ENCODE measurements at places on chromosomes 3 and 15.

GRCh38 chr15:40906991-40907802, 12.9 kb downstream of the VPS18 start:
- DNase-seq, result peak; percentile 43

DNA sequence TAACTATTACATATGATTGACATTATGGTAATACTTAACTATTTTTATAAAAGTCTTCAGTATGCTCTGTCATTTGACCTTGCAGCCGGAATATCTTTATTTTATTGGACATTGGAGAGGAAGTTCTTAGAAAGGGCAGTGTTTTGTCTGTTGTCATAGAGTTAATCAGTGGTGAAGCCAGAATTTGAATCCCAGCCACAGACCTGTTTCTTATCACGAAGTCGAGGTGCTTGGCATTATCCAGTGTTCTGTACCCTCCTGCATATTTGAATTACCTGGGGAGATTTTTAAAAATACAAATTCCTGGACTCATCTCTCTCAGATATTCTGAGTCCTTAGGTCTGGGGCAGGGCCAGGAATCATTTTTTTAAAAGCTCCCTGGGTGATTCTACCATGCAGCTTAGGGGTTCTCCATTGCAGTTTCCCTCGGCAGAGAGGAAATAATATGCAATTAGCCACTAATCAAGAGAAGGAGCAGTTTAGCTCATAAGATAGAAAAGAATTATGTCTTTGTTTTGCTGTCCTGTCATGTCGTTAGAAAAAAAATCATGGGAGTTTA, 195.6 kb upstream of the CFAP20DC start:
- DNase-seq, result no peak

DNA sequence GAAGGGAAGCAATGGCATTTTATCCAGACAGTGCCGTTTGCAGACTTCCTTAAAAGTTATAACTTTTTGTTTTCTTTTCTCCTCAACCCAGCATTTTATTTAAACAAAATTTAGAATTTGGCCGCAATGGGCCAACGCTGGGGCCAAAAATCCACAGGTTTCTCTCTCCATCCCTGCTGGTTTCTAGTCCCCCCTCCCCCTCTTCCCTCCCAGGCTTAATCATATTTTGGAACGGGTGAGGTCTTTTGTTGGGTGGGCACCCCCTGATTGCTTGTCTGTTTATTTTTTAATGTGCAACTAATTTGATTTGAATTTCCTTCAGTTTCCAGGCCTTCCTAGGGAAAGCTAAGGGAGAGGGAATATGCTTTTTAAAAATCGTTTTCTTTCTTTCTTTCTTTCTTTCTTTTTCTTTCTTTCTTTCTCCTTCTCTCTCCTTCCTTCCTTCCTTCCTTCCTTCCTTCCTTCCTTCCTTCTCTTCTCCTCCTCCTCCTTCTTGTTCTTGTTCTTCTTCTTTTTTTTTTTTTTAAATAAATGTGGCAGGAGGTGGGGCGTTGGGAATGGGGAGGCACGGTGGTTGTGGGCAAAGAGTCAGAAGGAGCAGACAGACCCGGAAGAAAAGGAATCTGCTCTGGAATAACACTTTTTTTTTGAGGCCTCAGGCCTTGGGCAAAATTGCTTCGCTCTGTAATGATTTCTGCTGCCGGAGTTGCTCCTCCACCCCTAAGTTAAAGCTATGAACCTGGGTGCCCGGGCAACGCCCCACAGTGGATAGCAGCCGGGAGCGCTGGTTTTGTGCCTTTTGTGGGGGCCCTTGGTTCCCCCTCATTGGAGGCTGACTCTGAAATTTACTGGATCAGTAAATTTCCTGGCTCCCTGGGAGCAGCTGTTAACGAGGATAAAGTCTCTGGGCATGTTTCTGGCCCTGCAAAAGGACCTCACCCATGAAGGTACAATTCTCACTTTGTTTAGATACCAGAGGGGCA, 1.9 kb downstream of the FNDC3B start:
- DNase-seq, result no peak

GRCh38 chr3:159751752-159752151, 236.9 kb upstream of the IL12A start:
- no peak for DNase-seq

DNA sequence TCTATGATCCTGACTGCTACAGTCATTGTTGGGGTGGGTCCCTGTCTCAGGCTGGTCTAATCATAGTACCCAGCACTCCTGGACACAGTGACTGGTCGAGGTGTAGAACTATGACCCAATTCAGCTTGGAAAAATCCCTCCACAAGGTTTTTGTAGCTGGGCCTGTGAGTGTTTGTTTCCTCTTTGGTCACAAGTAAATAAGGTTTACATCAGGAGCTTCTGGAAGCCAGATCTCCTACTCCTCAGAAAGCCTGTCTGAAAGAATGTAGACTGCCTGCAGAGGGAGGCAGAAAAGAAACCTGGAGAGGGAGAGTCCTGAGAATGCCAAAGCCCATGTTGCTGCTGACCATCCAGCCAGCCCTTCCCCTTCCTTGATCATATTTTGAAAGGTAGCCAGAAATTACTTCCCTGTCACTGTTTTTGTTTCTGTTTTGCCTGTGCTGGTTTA, 123.2 kb downstream of the RAP2B start:
- no peak for DNase-seq

GRCh38 chr15:90219421-90220141, 14.2 kb downstream of the CIB1 start:
- peak; percentile 53 for DNase-seq

- no peak for DNase-seq
Measured at GRCh38 chr3:43953814-43954692, 263.3 kb downstream of the ABHD5 start.

DNA sequence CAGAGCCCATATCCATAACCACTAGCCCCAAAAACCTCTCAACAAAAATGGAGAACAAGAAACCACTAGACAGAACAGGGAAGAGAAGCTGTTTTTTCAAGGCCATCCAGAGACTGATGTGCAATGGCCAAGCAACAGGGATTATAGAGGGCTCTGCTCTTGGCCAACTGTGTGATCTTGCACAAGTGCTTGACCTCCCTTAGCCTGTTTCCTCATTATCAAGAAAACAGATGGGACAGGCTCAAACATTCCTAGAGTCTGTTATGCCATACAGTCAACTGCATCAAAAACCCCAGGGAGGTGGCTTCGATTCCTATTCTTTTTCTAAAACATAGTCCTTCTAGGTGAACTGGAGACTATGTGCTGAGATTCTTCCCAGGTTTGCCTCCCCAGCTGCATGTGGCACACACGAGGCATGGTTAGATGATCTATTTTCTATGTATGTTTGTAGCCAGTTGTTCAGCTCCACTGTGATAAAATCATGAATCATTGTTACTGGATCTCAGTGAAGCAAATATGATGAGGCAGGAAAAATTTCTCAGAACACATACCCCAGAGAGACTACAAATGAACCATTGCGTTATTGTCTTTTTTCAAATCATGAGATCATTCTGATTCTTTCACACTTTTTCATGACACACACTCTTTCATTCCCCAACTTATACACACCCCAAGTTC, 132.9 kb upstream of the TGFBR2 start:
- no peak for DNase-seq

- DNase-seq, result no peak
Measured at GRCh38 chr3:135231737-135232136, 436.7 kb downstream of the EPHB1 start.

GRCh38 chr3:111194048-111194447, 122.4 kb downstream of the NECTIN3 start:
- no peak for DNase-seq

DNA sequence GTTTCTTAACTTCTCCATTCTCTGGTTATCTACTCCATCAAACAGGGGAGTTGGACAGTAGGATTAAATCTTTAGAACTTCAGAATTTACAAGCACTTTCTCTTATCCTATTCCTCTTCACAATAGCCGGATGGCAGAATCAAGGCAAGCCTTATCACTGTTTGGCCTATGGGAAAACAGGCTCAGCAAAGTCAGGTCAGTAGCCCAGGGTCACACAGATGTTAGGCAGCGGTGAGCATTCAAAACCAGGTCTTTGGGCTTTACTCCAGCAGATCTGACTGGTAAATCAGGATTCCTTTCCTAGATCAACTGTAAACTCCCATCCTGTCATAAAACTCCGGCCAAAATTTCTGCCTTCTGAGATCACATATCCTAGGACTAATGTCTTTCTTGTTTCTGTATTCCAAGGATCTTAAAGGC, 258.4 kb downstream of the OPA1 start:
- no peak for DNase-seq

GRCh38 chr15:56759450-56759845, 26.1 kb upstream of the ZNF280D start:
- DNase-seq, result no peak

DNA sequence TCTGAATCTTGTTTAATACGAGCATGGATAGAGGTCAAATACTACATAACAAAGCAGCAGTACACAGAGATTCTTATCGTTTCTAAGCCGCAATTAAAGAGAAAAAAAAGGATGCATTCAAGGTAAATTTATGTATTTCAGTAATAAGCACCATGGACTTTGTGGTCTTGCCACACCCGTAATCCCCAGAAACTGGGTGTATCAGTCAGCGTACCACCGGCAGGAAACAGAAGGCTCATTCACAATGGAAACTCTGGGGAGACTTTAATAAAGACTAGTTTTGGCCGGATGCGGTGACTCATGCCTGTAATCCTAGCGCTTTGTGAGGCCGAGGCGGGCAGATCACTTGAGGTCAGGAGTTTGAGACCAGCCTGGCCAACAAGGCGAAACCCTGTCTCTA, 81.9 kb upstream of the ZNF280D start:
- DNase-seq, result no peak

GRCh38 chr3:54067055-54067698, 55.2 kb upstream of the CACNA2D3 start:
- DNase-seq, result no peak

DNA sequence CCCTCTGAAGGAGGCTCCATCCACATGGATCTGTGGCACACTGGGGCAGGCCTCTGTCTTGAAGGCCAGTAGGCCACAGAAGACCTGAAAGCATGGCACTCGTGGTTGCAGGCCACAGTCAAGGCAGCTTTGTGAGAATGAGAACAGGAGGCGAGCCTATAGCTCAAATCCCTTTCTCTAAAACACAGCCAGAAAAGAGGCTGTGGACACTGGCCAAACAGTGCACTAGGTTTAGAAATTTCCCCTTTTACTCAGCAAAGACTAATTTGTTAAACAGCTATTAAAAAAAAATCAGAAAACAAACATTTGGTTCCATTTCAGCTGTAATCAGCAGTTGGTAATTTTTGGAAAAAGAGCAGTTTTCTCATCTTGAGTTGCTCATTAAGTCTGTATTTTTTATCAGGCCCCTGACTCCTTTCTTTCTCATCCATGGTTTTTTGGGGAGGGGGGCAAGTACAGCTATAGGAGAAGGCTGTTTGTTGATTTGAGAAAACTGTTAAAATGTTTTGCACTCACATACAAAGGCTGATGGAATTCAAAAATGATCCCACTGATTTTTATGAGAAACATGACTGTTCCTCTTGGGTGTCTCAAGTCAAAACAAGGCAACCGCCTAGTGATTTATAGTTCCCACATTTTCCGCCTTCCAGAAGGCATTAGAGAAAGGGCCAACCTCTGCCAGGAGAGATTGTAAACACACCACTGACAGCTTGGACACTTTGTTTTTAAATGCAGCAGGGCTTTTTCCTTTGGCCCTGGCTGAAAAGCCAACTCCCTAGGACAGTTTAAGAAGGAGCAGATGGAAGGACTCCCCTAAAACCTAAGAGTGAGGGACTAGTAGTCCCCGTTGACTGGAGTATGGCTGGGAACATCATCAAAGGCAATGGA, 28.1 kb downstream of the PARP16 start:
- no peak for DNase-seq

DNA sequence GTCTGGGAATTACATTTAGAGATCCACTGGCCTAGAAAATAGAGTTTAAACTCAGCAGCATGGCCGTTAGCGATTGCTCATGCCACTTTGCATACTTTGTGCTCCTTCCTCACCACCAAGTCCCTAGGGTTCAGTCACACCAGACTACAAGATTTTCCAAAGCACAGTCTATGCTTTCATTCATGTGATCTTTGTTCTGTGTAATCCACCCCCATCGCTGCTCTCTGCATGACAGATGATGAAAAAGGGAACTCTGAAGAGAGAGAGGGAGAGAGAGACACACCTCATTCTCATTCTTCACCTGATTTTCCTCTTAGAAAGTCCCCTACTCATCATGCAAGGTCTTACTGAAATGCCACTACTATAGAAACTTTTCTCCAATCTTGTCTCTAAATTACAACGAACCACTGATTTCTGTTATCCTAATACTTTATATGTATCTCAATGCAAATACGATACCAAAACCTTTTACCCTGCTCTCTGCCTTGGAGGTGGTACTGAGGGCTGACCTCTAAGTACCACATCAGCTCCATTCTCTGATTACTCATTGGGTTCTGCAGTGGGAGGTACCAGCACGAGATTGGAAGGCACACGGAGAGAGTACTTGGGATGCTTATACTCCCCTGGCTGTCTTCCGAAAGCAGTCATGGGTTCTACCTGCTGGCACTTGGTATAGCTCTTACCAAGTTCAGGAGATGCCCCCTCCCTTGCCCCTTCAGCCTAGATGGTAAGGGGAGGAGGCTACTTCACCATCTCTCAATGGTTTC, 1.1 kb upstream of the PARP15 start:
- DNase-seq, result no peak

DNA sequence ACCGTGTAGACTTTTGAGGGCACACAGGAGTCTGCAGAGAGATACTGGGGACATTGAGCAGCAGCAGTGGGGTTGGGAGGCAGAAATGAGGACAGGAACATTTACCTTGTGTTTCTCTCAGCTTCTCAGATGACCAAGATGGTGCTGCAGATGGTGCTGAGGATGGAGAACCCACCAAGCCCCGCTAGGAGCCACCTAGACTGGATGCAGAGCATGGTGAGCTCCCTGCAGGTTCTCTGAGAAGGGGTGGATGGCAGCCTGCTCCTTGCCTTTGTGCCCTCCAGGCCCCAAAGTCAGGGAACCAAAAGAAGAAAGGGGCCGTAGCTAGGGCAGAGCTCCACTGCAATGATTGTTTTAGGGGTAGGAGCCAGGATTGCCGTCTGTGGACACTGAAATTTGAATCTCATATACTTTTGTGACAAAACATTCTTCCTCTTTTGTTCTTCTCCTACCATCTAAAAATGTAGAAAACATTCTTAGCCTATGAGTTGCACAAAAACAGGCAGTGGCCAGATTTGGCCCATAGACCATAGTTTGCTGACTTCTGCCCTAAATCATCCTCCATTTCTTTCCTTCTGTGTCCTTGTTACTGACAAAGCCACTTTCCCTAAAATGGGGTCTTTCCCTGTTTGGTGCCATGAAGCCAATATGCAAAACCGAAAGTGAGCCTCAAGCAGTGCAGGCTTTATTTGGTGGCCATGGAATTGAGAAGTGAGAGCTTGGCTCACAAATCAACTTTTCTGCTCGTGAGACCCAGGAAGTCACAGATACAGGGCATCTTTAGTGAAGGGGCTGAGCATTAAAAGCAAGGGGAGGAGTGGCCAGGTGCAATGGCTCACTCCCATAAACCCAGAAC, 11.9 kb upstream of the MUC20 start:
- no peak for DNase-seq

- DNase-seq, result no peak
Measured at GRCh38 chr15:86362555-86362954, 282.9 kb downstream of the AGBL1 start.
